Activated naive CD8-positive, alpha-beta T cell treated with anti-CD3 and anti-CD28 coated beads, Interleukin-2, amount 10 ng/mL, durations not matched to agents 7 days and 5 days (primary cell): ENCODE measurements at places on chromosomes 3 and 15. TPM values are rescaled to one million over a fixed set of nuclear protein-coding genes. Genes with fewer than 3 reads are reported as not detected.
A peak's percentile ranks its signal among the peaks of the same experiment; 100 is the strongest.

DNA sequence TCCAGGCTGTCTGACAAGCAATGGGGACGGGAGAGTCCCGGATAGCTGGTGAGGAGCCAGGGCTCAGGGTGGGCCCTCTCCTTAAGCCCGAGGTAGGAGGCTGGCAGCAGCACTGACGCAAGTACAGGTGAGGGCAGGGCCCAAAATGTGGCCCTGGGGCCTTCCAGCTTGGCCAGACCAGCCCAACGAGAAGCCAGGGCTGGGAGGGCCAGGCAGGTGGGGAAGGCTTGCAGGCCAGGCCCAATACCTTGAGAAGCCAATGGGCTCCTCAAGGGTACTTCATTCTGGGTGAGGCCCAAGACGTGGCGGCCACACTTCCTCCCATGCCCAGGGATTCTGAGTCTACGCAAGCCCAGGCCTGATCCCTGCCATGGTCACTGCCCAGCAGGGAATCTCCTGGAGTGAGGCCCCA lies 37.2 kb downstream of the AMOTL2 start:
- no peak overlapping the region for H3K27ac ChIP-seq
- peaks cover 9% of the 10 kb centered on the region for H3K27me3 ChIP-seq
- H3K4me1 ChIP-seq, result no peaks in the 10 kb centered on the region
- no peak for DNase-seq
- no peaks in the 10 kb centered on the region for H3K36me3 ChIP-seq
- H3K4me3 ChIP-seq, result no peak overlapping the region

DNA sequence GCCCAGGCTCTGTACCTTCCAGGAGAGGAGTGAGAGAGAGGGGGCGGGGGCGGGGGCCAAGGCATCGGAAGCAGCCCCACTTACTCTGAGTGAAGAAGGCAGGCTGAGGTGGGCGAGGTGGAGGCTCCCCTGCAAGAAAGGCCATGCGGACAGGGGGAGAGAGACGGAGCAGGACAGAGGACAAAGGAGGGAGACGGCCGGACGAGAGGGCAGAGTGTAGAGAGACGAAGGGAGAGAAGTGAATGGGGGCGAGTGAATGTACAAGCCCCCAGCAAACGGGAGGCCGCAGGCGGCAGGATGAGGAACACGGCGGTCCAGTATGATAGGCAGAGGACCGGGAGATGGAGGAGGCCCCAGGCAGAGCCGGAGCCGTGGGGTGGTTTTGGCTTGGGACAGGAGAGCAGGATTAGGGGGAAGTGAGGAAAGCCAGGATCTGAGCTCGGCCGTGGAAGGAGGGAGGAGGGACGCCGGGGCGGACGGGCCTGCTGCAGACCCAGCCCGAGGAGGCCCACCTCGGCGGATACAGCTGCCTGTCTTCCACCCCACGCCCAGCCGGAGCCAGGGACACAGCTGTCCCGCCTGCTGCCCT lies 38.8 kb downstream of the TNK2 start:
- H3K4me3 ChIP-seq, result no peak overlapping the region
- H3K36me3 ChIP-seq, result peaks cover 5% of the 10 kb centered on the region
- no peaks in the 10 kb centered on the region for H3K27me3 ChIP-seq
- no peaks in the 10 kb centered on the region for H3K4me1 ChIP-seq
- H3K27ac ChIP-seq, result no peak overlapping the region
- no peak for DNase-seq

GRCh38 chr3:43162230-43163084 lies 56.6 kb upstream of the POMGNT2 start:
- H3K27ac ChIP-seq, result peak overlapping the region; percentile 99
- no peaks in the 10 kb centered on the region for H3K27me3 ChIP-seq
- peak; percentile 70 for DNase-seq

DNA sequence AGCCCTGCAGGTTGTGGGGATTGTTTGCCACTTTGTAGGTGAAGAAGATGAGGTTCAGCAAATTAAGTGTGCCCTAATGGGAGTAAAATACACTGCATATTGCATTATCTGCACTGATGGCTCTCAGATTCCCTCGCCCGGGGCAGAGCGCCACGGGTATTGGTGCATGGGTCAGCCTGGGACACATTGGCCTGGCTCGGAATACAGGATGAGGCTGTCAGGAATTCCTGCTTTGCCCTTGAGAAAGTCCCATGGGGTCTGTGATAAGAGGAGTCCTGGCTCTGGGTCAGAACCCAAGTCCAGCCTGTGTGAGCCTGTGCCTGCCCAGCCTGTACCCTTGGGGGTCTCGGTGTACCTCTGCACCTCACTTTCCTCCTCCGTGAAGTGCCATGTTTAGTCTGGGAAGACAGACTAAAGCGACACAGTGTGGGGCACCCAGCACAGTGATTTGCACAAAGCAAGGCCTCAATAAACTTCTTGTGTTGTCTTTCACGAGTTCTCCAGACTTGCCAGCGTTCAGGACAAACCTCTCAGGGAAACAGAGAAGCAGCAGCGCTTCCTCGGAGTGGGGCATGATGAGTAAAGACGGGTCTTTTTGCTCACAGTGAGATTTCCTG lies 107.6 kb downstream of the LRRK1 start:
- H3K36me3 ChIP-seq, result no peaks in the 10 kb centered on the region
- DNase-seq, result no peak
- peaks cover 2% of the 10 kb centered on the region for H3K4me1 ChIP-seq
- no peak overlapping the region for H3K4me3 ChIP-seq

The FOXL2 gene
- total RNA-seq, result not detected

The C3orf62 gene
- total RNA-seq, result 10.9 TPM
